ENCODE measurements at places on chromosomes 12 and 14.
A peak's percentile ranks its signal among the peaks of the same experiment; 100 is the strongest.

GRCh38 chr14:68099495-68100045 lies 280.0 kb downstream of the RAD51B start:
- no peak for DNase-seq

- peak; percentile 64 for DNase-seq
Measured at GRCh38 chr12:56261503-56262232, 3.5 kb upstream of the ANKRD52 start.

DNA sequence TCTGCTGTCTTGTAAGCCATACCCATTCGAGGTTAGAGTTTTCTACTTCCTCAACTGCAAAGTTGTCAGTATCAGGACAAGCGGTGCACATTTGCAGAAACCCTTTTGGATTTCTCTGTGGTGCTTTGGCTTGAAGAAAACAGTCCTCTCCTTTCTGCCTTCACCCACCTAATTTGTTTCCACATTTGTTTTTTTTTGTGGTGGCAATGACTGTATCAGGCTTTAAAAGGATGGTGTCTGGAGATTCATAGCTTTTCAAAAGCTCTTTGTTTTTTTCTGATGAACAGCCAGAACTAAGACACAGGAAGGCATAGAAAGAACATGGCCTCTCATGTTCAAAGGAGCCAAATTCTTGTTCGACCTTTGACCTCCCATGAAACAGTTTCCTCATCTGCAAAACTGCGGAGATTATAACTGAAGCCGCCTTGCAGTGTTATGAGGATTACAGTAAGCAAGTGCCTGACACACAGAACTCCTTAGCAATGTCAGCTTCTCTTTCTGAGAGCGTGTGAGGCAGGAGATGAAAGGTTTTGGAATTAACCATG lies 270.6 kb upstream of the TBX3 start:
- no peak for DNase-seq

DNA sequence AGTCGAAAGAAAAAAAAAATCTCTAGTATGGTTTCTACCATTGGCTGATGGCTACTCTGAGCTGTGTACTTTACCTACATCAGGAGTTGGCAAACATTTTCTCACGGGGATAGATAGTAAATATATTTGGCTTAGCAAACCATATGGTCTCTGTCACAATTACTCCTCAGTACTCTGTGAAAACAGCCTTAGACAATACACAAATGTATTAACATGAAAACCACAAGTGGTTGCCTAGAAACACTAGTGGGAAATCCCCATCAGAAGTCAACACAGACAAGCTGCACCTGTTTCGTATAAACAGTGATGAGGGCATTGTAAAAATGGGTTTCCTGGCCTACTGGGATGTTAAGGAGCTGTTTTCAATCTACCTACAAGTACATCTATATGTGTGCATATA lies 84.6 kb upstream of the NAV3 start:
- DNase-seq, result no peak

- peak; percentile 45 for DNase-seq
Measured at GRCh38 chr12:20946732-20947131, 136.2 kb downstream of the SLCO1B3 start.

DNA sequence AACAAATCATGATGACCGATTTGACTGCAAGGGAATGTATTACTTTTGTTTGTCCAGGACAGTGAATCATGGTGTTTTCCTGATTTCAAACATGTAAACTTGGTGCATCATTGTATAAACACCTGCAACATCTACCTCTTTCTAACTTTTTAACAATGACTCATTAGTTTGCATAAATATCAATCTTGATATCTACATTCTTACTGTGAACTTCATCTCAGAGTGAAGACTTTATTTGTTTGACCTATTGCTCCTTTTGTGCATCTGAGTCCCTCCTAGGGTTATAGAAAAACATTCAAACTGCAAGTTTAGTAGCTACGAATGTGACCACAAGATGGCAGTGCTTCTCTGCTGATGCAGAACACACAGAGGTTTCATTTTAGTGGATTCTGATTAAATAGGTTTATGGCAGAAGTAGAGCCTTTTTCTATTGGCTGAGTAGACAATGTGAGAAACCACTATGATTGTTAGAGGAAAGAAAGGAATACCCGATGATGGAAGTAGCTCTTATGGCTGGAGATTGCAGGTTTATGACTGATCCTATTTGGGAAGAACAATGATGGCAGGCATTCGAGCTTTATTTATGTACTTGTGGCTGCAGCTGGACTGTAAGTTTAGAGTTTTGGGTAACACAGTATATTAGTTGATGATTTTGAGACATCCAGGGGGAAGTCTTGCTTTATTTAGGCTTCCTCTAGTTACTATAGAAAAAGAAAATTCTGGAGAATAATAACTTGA lies 244.2 kb upstream of the OR4E1 start:
- DNase-seq, result peak; percentile 46

GRCh38 chr14:58697266-58697929 lies 59.6 kb downstream of the DACT1 start:
- DNase-seq, result no peak

GRCh38 chr14:29898470-29898869 lies 29.2 kb downstream of the PRKD1 start:
- DNase-seq, result no peak

DNA sequence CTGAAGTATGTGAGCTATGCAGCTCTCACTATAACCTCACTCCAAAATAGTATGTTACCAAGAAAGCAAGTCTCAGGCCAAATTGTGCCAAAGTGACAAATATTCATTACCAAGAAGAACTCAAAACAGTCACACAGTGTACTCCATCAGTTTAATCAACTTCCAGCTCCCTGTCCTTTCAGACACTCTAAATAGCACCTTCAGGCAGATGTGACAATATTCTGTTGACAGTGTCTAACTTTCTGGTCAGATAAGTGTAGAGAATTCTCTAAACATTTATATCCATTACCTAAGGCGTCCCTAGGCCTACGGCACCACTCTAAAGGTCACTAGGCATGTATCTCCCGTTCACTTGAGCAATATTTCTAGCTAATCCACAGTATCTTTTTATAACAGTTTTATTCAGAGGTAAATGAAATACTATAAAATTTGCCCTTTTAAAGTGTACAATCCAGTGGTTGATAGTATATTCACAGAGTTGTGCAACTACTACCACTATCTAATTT lies 21.7 kb downstream of the CPNE8 start:
- no peak for DNase-seq

DNA sequence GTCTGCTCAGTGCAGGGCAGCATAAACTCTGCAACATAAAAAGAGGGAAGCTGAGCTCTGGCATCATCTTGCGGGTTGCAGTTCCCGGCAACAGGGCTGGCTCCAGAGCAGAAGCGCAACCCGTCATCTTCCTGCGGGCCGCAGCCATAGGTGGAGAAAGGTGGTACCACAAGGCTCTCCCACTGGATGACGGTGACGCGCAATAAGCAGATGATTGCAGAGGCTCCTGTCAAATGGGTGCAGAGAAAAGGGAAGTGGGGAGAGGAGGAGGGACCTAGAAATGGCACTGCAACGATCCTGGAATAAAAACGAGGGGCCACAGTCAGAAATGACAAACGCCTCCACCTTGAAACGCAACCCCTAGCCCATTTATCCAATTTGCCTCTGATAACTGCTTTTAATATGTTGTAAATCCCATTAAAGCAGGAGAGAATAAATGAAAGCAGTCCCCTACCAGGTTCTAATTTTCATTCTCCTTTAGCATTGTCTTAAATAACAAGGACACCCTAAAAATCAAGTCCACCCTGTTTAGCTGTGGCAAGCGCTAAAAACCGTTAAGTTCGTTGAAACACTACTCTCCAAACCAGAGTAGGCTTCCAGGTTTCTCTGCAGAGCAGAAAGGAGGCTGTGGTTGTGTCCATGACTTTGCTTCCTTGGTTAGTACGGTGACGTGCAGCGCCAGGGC lies 30.9 kb upstream of the TUBA1C start:
- no peak for DNase-seq

DNA sequence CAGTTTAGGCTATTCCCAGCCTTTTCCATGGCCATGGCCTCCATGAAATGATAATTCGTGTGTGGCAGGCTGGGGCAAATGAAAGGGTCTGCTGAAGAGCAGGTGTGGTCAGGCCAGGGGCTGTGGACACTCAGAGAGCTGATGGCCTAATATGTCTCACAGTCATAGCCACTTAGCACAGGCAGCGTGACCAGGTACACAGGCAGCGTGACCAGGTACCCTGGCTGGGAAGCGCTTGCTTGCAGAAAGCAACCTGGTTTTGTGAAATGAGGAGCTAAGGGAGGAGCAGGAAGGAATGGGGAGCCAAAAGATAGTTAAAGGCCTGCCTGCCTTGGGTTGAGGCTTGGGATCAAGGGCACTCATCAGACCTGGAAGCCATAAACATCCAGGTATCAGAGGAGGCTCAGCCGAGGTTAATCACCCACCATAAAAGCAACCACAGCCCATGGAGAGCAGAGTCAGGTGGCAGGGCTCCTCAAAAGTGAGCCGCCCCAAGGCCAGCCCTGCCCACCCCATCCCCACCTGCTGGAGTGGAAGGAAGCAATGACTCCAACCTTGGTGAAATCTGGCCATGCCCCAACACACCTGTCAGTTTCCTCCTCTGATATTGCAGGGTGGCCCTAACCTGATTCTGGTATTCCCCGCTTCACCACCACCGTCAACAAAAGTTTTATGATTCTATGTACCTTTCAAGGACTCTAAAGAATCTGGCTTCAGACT lies 8.0 kb upstream of the KRT8 start:
- DNase-seq, result no peak

DNA sequence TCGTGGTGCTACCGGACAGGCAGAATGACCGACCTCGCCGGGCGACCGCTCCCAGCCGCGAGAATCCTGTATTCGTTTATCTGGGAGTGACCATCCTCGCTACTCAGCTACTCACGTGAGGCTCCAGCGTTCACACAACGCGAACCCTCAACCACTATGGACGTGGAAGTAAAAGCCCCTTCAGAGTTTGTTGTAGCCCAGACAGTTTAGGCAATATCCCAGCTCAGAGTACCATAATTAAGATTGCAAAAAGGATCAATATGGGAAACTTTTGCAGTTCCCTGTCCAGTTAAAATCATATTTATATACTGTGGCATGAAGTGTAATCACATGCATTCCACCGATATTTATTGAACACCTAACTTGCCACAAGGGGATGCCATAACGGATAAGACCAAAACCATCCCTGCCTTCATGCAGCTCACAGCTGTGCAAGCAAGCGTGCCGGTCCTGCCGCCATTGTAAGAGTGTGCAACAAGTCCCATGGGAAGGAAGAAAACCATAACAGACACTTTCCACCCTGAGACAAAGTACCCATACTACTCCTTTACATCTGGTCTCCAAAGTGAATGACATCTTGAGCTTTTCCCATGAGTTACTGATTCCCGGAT lies 938 bp upstream of the MAX start:
- DNase-seq, result peak; percentile 13

DNA sequence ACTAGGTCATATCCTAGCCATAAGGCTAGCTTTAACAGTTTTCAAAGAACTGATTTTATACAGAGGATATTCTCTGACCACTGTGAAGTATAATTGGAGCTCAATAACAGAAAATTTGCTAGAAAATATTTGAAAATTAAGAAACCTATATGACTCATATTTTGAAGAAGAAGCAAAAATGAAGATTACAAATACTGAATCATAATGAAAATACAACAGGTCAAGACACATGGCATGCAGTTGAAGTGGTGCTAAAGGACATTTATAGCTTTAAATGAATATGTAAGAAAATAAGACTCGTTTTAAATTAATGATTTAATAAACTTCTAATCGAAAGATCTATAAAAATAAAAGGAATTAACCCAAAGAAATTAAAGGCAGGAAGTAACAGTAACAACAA lies 1234.6 kb downstream of the SLC16A7 start:
- peak; percentile 36 for DNase-seq

DNA sequence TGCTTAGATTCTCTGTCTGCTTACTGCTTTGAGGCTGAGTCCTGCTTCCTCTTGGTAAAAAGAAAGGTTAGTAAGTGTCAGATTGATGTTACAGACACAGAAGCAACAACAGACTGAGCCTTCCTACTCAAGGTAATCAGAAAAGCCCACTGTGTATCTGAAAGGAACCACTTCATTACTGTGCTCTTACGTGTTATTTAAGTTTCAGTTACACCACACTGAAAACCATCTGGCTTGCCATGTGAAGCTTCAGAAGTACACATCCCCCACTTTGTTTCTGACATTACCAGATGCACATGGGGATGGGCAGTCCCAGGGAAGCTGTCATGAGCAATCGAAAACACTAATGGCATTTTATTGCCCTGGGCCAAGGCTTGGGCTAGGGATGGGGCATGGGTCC lies 1290.1 kb downstream of the AACS start:
- no peak for DNase-seq

DNA sequence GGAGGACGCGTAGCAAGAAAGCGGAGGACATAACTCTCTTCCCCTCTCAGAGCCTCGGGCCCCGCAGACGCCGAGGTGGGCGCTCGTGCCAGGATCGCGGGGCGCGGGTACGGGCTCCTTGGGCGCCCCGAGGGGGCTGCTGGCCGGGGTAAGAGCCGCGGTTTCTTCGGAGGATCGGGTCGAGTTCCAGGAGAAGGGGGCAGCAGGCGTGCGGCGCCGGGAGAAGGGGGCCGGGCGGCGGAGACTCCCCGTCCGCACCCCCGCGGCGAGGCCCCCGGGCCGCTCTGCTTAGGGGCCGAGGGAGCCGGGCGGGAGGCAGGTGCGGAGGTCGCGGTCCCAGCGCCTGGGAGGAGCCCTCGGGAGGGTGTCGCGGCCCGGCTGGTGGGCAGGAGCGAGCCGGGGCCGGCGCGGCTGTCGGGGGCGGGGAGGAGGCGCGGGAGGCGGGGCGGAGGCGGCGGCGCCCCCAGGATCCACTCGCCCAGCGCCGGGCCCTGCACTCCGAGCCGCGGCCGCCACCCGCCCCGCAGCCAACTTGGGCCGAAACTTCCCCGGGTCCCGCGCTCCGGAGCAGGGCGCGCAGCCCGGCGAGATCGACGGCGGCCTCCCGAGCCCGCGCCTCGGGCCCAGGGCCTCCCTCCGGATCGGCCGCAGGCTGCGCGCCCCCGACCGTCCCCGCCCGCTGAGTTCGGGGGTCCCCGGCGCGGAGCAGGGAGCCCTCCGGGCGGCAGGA lies 64.4 kb downstream of the FBXL14 start:
- DNase-seq, result no peak

DNA sequence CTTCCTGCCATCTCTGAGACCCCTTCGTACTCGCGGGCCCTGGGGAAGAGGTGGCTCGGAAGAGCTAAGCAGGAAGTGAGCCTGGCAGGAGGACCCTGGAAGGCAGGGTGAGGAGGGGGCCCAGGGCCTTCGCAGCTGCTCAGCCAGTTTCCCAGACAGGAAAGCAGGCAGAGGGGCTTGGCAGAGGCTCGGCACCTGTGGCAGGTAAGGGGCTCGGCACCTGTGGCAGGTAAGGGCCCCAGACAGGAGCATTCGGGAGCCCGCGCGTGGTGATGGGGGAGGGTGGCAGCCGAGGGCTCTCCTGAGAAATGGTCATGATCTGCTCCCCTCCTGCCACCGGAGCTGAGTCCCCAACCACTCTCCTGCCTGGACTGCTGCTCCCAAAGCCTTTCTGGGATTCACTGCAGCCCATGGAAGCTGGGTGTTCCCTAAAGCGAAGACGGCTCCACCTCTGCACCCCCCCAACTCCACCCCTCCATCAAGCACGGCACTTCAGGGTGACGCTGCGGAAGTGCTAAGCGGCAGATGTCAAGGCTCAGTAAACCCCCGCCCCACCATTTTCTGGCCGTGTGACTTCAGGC lies 63.2 kb downstream of the PRIMA1 start:
- DNase-seq, result no peak
